ENCODE measurements at places on chromosomes 3 and 15. TPM values are rescaled to one million over a fixed set of nuclear protein-coding genes. Genes with fewer than 3 reads are reported as not detected.

Gene PTPRG
- 31.9 TPM for total RNA-seq

Gene AADACL2
- total RNA-seq: not detected

Gene KBTBD13
- total RNA-seq: not detected

Gene CCDC13
- 1.2 TPM for total RNA-seq

Gene CFAP91
- total RNA-seq: 0.50 TPM

Gene FAM174B
- total RNA-seq: 0.84 TPM

All from bronchus fibroblast of lung (primary cell).